ENCODE measurements at places on chromosomes 1 and 21.

- DNase-seq: peak; percentile 46
Observed at GRCh38 chr21:39675993-39676661, 63.4 kb downstream of the B3GALT5 start.

DNA sequence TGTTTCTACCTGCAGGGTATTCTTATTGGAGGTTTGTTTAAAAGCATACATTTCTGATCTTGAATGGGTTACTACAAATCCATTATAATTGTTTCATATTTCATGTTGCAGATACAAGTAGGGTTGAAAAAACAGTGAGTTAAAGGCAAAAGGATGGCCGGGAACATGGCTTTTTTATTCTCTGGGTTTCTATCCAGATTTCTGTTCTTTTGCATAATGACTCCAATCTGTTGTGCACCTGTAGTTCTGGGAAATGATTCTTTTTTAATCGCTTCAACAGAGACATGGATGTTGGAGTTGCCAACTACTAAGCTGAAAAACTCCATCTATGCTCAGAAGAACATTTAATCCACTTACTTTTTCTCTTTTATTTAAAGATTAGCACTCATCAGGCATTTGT lies 2.7 kb upstream of the ADAMTS1 start:
- no peak for DNase-seq

GRCh38 chr1:246367041-246367440 lies 140.0 kb downstream of the SMYD3 start:
- no peak for DNase-seq

- DNase-seq: no peak
Observed at GRCh38 chr1:27403065-27403726, 10.8 kb downstream of the GPR3 start.

DNA sequence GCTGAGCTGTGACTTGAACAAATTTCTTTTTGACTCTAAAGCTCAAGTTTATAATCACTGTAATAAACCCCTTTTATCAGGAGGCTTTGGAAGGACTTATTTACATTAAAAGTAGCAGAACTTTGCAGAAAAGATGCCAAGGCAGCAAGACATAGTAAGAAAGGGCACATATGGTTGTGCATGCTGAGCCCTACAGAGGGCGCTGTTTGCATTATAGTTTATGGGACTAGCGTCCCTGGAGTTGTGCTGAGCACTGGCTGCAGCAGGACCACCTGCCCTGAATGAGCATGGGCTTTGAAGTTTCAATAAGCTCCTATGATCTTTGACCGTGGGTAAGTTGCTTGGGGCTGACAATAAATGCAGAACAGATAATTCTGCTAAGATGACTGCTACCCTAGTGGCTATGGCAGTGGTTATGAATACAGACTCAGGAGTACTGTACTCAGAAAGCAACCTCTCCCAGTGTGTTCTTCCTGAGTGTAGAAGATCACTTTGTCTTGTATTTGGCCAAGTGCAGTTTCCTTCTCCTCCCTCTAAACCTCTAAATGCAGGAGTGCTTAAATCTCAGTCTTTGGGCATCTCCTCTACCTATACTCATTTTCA lies 45.4 kb upstream of the USP1 start:
- DNase-seq: no peak

- no peak for DNase-seq
Observed at GRCh38 chr1:158534496-158534895, 19.7 kb downstream of the OR6Y1 start.

- no peak for DNase-seq
Observed at GRCh38 chr1:108048301-108049177, 83.6 kb upstream of the VAV3 start.

- DNase-seq: no peak
Observed at GRCh38 chr1:14371771-14372497, 226.6 kb upstream of the KAZN start.

- peak; percentile 54 for DNase-seq
Observed at GRCh38 chr1:116881879-116882520, 27.7 kb upstream of the PTGFRN start.

DNA sequence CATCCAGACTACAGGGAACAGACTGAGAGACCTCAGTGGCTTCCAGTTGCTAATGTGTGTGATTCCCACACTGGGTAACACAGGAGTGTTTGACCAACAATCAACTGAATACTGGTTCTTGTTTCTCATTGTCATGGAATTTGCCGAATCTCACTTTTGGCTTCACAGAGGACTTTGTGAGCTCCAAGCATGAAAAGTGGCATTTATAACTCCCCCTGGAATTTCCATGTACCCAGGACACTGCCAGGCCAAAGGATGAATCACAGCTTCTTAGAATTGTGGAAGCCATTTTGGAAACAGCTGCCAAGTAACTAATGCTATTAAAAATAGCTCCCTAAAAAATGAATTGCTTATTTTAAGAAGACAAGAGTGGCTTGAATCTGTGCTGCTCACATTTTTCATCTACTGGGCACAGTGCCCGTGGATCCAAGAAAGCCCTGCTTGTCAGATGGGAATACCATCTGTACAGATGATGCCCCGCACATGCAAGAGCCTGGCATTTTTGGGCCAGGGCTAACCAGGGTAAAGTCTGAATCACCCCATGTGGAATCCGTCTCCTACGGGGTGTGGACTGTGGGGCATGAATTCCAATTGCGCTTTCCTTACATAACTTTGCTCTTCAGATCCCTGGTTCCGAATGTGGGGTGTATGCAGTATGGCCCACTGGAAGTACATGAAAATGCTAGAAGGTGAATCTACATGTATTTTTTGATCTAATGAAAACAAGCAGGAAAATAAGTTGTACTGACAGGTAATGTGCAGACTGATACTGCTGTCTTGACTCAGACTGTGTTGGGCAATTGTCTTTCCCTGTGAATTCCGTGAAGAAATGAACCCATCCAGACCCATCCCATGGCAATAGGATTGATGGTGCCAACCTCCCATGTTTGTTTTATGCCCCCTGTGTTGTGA lies 487.3 kb downstream of the SIPA1L2 start:
- peak; percentile 92 for DNase-seq

DNA sequence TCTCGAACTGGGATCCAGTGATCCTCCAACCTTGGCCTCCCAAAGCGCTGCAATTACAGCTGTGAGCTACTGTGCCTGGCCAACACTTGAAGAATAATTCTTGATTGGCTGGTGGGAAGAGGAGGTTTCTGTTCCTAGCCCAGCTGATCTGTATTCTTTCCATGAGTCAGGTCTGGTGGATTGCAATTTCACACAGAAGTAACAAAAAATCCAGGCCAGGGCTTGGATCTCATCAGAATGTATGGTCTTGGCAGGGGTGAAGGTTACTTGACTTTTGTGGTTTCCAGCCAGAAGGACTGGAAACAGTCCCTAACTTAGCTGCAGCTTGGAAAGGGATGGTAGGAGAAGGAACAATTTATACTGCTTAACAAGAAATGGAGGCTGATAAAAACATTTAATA lies 5.1 kb upstream of the HP1BP3 start:
- DNase-seq: peak; percentile 63

DNA sequence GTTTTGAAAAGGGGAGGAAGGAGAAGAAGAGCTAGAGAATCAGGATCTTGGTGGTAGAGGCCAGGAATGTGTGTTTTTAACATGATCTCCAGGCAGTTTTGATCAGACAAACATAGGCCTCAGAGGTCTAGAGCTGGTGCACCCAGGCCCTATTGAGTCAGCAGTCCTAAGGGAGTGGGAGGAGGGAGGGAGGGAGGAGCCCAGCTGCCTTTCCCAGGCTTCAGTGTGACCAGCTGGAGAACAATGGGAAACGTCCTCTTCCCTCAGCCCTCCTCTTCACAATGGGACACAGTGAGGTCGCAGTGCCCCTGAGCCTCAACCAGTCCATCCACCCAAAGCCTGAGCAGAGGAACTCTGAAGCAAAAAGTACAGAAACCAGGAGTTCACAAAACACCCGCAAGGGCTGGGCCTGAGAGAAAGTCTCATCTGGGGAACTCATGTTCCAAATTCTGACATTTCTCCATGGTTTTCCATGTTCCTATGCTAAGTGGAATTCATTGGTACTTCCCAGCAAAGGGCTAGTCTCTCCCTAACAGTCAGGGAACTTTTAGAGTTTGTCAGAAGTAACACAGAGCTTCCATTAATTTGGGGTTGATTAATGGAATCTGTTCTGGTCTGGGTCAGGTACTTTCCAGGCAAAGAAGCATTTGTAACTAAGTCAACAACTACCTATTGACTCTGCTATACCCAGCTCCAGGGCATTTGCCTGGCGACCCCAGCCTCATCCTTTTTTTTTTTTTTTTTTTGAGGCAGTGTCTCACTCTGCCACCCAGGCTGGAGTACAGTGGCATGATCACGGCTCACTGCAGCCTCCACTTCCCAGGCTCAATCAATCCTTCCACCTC lies 37.5 kb downstream of the ELAPOR1 start:
- peak; percentile 72 for DNase-seq

- DNase-seq: no peak
Observed at GRCh38 chr1:157006676-157007075, 38.9 kb downstream of the ARHGEF11 start.

- peak; percentile 79 for DNase-seq
Observed at GRCh38 chr1:24070821-24071393, 41.0 kb downstream of the MYOM3 start.

DNA sequence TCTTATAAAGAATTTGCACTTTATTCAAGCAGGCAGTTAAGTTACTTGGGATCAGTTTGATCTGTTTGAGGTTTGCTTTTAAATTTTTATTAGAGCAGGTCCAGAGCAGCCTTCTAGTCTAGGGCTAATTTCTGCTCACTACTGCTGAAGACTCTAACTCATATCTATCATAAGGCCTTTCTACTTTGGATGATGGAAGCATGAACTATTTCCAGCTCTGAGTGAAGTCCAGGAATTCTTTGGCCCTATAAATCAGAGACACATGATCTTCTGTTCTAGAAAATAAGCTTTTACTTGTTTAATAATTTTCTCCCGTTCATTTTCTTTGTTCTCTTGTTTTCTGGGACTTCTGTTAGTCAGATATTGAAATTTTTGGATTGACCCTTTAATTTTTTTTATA lies 14.7 kb downstream of the NIBAN1 start:
- DNase-seq: no peak
